CD4-positive, alpha-beta T cell (primary cell): ENCODE measurements at places on chromosomes 2 and 18. TPM values are rescaled to one million over a fixed set of nuclear protein-coding genes. Genes with fewer than 3 reads are reported as not detected.

The SERPINB13 gene
- total RNA-seq: not detected

The CTAGE1 gene
- not detected for total RNA-seq

- H3K27me3 ChIP-seq: peaks cover 12% of the 10 kb centered on the region
- H3K36me3 ChIP-seq: no peaks in the 10 kb centered on the region
- no peak overlapping the region for H3K27ac ChIP-seq
- H3K4me3 ChIP-seq: no peak overlapping the region
- no peak for DNase-seq
These were observed 47.8 kb downstream of the SLC4A3 start for GRCh38 chr2:219675221-219675620.

GRCh38 chr18:67840379-67840778 lies 323.9 kb upstream of the DSEL start:
- no peaks in the 10 kb centered on the region for H3K27me3 ChIP-seq
- no peak overlapping the region for H3K27ac ChIP-seq
- no peaks in the 10 kb centered on the region for H3K36me3 ChIP-seq
- no peaks in the 10 kb centered on the region for H3K4me1 ChIP-seq
- no peak overlapping the region for H3K4me3 ChIP-seq
